Type B pancreatic cell (in vitro differentiated cells): ENCODE measurements at places on chromosomes 1 and 21. TPM values are rescaled to one million over a fixed set of nuclear protein-coding genes. Genes with fewer than 3 reads are reported as not detected.

TSPAN1 gene
- total RNA-seq, result 22.2 and 27.6 TPM in 2 replicates

LAMC1 gene
- 164 and 178 TPM in 2 replicates for total RNA-seq

CD101 gene
- total RNA-seq, result 1.1 and 4.4 TPM in 2 replicates

ZZZ3 gene
- 49.1 and 51.3 TPM in 2 replicates for total RNA-seq

PADI4 gene
- total RNA-seq, result not detected in 2 replicates

DNA sequence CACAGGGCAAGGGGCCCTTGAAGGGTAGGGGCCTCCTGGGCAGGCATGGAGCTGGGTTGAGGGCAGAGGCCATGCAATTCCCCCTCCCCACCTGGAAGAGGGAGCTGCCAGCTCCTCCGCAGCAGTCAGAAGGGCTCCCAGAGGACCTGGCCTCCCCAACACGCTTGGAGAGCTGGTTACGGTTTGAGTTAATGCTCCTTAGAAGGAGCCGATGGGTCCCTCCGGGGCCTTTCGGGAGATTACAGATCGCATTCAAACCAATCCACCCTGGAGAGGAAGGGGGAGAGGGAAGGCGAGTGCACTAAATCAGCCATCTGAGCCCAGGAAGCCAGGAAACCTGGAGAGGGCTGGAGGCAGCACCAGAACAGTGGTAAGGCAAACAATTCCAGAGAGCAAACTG is 106.3 kb upstream of the CSF3R start:
- DNase-seq, result no peak

DNA sequence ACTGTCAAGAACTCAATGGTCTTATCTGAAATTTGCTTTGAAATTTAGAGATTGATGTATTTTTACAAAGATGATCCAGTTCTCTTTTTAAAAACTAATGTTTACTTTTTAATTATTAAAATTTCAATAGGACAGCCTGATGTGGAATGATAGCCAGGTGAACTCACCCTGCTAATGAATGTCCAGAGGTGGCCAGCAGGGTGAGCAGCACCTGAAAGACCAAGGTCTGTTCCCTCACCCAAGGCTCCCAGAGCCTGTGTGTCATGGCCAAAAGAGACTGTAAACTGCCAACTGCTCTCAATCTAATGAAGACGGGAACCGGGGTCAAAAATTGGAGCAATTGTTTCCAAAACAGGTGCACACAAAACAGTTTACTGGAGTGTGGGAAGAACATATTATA is 340.4 kb downstream of the DISC1 start:
- DNase-seq, result no peak

DNA sequence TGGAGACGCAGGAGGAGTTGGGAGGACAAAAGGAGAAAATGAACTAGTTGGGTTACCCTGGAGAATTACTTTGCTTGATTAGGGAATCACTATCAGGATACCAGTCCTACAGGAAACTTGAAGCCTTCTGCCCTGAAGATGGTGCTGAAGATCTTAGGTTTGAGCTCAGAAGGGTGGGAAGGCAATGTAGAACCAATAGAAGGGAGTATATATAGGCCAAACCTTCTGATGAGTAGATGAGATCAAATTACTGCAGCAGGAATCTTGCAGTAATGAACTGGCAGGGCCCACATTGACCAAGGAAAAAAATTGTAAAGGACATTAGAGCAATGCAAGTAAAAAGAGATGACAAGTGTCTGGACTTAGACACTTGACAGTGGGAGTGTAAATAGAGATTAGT is 116.3 kb upstream of the CACYBP start:
- DNase-seq, result no peak

DNA sequence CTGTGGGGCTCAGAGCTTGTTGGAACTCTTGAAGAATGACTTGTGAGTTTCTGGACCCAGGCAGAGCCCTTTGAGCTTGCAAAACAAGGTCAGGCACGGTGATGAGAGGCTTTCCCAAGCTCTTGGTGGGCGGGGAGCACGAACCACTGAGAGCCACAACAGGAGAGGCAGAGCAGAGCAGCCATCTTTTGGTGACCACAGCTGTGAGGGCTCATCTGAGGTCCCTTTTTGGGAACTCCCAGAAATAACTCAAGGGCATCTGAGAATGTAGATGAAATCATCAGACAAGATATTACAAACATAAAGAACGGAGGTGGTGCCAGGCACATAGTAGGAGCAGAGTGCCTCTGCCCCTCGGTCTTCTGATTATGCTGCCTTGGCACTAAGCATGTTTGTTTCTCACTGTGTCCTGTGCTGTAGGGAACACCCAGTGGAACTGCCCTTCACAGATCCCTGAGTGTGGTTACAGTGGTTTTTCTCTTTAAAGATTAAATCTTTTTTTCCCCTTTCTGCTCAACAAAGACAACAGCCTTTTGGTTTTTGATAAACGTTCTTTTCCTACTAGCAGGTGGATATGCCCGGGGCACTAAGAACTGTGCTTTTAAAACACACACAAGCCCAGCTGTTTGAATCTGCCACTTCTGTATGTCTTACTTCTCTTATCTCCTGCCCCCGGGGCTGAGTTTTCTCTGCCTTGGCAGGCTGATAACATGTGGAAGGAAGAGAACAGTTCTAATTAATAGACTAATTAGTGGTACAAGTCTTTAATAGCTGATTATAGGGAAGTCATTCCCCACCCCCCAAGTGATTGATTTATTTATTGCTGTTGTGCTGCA is 37.7 kb downstream of the CD34 start:
- DNase-seq, result no peak

GRCh38 chr21:41961753-41962152 is 7.9 kb upstream of the C2CD2 start:
- no peak for DNase-seq

- no peak for DNase-seq
Observed at GRCh38 chr1:216193839-216194443, 229.3 kb downstream of the USH2A start.

- no peak for DNase-seq
Observed at GRCh38 chr1:182635871-182636270, 31.7 kb upstream of the RGS16 start.

DNA sequence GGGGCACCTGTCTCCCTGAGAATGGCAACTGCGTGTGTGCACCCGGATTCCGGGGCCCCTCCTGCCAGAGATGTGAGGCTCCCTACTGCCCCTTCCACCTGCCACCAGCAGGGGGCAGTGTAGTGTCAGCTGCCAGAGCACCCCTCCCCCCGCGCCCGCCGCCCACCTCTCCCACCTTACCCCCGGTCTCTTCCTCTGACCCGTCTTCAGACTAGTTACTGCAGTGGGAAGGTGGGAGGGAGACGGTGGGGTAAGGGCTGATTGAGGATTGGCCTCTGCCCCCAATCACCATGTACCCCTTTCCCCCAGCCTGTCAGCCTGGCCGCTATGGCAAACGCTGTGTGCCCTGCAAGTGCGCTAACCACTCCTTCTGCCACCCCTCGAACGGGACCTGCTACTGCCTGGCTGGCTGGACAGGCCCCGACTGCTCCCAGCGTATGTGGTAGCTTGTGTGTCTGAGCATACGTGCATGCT is 10.1 kb upstream of the LRRC71 start:
- DNase-seq, result no peak

DNA sequence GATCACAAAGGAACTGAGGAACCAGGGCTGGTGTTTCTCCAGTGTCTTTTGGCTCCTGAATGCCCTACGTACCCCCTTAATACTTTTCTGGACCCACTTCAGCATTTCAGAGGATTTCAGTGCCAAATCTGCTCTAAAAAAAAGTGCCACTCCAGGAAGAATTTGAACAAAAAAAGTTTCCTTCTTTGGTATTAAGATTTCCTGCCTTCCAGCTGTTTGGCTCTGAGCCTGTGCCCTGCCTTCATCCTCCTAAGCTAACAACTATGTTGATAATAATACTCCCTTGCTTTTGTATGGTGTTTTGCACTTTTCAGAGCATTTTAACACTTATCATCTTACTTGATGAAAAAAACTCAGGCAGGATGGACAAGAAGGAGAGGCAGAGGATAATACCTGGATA is 11.0 kb upstream of the RIMS3 start:
- no peak for DNase-seq

DNA sequence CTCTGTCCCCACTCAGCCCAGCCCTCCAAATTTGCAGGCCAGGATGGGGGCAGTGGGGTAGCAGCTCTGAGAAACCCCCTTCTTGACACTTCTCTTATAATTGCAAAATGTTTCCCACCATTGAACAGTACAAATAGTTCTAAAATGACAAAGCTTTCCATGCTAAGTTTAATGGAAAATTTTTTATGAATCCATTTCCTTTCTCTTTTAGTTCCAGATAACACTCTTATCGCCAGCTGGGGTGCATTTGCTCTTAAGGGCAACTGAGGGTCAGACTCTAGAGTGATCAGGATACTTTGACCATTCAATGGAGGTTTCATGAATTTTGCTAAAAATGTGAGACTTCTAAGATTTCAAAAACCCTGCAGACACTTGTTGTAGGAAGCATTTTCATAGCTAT is 29.9 kb downstream of the PIK3C2B start:
- DNase-seq, result no peak

DNA sequence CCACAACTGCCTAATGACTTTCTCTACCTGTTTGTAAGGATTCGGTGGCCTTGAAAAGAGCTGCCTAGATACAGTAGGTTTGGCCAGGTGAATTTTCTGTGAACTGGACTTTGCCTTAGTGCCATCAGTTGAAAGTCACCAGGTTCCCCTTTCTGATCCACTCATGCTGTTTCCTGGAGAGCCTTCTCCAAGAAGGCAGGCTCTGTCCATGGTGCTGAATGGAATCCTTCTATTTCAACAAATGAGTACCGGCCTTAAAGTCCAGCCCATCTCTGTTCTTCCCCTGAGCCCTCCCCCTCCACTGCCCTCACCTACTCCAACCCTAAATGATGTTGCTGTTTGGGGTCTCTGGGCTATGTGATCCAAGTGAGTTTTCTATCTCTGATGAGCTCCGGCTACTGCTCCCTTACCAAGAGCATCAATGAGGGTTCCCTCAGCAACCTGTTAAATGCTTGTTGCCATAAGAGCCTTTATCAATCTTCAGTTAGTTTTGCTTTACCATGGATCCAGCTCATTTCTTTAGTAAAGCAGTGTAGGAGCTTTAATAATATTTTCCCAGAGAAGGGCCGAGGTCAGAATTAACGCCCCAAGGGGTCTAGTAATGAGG is 500.4 kb downstream of the PTPRU start:
- no peak for DNase-seq

- DNase-seq, result no peak
Observed at GRCh38 chr1:61000327-61000726, 82.0 kb upstream of the NFIA start.

DNA sequence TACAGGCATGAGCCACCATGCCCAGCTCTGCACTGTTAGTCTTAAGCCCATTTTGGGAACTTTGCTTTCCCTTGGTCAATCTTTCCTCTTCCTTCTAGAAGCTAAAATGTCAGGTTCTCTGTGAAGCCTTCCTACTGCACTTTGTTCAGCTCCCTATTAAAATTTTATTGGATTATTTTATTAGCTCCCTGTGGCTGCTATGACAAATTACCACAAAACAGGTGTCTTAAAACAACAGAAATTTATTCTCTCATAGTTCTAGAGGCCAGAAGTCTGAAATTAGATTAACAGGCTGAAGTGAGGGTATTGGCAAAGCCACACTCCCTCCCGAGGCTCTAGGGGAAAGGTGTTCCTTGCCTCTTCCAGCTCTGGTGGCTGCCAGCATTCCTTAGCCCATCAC is 4.2 kb upstream of the SMYD2 start:
- no peak for DNase-seq

- DNase-seq, result no peak
Observed at GRCh38 chr1:160711602-160712311, at the start of gene CD48. Gene CD48, minus strand, starts transcription at chr1:160711822. Its CDS starts 59 bp downstream, at chr1:160711763.

DNA sequence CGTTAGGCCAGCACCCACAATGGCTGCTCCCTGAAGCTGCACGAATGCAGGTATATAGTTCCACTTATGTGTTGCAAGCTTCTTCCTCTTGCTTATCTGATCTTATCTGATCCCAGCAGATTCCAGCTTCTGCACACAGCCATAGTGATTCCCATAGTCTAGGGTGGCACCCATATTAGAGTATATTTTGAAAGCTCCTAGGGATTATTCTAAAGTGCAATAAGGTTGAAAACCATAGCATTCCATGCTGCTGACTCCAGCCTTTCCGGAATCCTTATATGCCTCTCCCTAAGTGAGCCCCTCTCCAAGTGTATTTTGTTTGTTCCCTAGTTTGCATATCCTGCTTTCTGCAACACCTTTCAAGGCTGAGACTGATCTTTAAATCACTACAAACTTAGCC is 432.0 kb downstream of the SETD4 start:
- no peak for DNase-seq

DNA sequence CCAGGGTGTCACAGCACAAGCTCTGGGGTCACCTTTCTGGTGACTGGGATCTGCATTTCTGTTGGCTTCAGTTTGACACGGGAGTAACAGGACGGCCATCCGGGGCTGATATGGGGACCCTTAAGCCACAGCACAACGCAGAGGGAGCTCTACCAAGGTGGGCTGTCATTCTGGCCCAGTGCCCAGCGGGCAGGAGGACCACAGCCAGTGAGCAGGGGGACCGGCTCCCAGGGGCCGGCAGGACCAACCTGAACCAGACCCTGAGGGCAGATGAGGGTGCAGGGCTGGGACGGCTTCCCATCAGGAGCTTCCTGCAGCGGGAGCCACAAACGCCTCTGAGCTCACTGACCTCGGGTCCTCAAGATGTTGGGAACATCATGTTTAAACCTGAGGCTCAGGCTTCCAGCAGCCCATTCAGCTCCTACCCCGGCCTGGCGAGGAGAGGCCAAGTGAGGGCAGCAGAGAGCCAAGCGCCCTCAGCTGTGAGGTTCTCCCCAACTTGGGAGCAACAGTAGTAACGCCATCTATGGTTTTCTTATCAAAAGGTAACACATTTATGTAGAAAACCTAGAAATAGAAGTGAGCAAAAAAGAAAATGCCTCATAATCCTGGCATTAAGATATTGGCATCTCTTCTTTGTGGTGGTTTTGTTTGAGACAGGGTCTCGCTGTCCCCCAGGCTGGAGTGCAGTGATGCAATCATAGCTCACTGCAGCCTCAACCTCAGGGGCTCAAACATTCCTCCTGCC is 26.8 kb downstream of the TMEM201 start:
- no peak for DNase-seq

DNA sequence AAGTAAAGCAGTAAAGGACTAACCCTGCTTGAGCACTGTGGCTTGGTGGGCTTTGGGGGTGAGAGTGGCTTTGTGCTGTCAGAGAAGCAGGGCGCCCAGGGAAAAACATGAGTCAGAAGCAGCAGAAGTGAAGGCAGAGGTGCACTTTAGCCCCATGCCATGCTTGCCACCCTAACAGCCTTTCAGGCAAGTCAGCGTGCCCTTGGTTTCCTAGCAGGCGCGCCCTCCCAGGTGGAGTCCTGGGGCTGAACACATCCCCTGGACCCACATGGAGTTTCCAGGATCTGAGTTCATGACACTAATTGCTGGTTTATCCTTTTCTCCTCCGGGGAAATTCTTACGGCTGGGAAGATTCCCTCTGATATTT is 106.6 kb downstream of the TLR5 start:
- no peak for DNase-seq

GRCh38 chr1:22508991-22509390 is 54.3 kb upstream of the EPHA8 start:
- no peak for DNase-seq
